Activated naive CD8-positive, alpha-beta T cell treated with anti-CD3 and anti-CD28 coated beads, Interleukin-2, amount 50 U/mL, for 16 hours (primary cell): ENCODE measurements at places on chromosomes 5 and 9.
A peak's percentile ranks its signal among the peaks of the same experiment; 100 is the strongest.

DNA sequence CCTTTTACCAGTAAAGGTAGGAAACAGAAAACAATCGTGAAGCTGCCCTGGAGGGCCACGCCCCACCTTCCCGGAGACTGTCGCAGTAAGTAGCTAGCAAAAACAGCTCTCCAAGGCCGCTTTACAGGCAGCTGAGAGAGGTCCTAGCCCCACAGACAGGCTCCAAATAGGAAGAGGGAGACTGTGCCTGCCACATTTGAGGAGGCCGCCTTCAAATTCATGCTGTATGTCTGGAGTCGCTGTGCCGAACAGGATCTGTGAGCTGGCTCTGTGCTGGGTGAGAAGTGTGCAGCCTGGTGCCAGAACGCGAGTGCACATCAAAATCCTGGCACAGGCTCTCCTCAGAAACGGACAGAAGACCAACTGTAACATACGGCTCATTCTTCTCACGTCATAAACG, 582.2 kb downstream of the CETN3 start:
- DNase-seq, result no peak

GRCh38 chr5:98927989-98928872, 576 bp downstream of the CHD1 start:
- DNase-seq, result no peak

- DNase-seq, result no peak
Observed at GRCh38 chr5:146671561-146672295, 155.7 kb upstream of the GPR151 start.

DNA sequence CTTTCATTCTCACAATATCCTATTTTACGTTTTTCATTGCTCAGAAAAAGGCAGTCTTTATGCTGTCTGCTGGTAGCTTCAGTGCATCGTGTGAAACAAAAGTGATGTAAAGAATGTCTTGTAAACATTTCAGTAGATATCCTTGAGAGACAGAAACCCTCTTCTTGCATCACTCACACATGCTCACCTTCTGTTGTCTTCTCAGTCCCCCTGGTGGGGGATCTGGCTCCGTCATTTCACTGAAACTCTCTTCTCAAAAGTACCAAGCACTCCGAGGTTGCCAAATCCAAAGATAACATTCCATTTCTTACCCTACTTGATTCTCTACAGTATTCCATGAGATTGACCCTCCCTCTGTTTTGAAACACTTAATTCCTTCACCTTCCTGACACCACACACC, 46.1 kb upstream of the PCA3 start:
- DNase-seq, result no peak

DNA sequence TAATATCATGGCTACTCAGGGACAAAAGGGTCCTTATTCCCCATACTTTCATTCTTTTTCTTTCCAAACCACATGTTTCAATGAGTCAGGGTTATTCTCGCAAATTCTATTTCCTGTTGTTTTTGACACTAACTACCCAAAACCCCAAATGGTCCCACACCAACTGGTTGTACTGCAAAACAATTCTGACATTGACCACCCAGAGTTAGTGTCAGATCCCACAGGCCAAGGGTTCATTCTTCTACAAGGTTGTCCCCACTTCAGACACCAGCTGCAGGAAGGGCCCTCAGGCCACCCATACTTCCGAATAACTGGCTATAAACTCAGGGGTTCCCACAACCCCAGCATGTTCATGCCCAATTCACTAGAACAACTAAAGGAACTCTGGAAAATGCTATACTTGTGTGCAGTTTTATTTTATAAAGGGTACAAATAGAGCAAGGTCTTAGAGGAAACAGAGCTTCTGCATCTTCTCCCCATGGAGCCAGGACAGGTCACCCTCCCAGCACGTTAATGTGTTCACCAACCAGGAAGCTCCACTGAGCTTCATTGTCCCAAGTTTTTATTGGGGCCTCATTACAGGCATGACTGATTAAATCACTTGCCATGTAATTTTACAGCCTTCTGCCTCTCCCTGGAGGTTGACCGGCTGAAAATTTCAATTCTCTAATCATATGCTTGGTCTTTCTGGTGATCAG, 334.8 kb downstream of the DRD1 start:
- DNase-seq, result no peak

DNA sequence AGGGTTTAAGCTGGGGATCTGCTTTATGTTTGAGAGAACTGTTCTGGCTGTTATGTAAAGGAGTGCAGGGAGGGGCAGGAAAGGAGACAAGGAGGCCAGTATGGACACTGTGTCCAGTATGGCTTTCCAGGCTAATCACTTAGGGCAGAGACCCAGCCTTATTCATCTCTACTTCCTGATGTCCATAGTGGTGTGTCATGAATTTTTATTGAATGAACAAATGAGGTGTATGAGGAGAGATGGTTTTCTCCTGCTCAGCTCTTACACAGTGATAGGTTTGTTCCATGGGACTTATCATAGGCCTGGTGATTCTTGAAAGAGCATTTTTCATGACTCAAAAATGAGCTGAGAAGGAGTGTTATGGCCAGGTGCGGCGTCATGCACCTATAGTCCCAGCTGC, 20.5 kb upstream of the FGFR4 start:
- no peak for DNase-seq

- no peak for DNase-seq
Observed at GRCh38 chr5:133480866-133481265, 131.5 kb downstream of the FSTL4 start.

DNA sequence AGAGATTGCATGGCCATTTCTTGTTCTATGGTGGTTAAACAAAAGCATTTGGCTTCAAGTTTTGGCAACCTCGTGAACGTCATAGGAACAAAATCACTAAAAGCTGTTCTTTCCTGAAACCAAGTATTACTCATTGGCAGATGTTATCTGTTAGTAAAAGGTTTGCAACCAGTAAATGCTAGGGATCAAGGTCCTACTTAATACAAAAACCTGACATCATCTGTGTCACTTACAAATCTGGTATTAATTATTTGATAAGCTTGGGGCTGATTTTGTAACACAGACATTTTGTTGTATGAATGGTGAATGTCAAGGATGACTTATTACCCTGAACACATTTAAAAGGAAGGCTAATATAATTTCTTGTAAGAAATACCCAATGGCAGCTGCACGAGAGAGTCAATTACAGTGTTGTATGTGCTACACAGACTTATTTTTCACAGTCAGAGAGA, 486.4 kb upstream of the ZNF608 start:
- DNase-seq, result no peak

- no peak for DNase-seq
Observed at GRCh38 chr9:112035166-112035826, 138.7 kb downstream of the UGCG start.

- no peak for DNase-seq
Observed at GRCh38 chr9:72749276-72749675, 203.6 kb downstream of the ALDH1A1 start.

DNA sequence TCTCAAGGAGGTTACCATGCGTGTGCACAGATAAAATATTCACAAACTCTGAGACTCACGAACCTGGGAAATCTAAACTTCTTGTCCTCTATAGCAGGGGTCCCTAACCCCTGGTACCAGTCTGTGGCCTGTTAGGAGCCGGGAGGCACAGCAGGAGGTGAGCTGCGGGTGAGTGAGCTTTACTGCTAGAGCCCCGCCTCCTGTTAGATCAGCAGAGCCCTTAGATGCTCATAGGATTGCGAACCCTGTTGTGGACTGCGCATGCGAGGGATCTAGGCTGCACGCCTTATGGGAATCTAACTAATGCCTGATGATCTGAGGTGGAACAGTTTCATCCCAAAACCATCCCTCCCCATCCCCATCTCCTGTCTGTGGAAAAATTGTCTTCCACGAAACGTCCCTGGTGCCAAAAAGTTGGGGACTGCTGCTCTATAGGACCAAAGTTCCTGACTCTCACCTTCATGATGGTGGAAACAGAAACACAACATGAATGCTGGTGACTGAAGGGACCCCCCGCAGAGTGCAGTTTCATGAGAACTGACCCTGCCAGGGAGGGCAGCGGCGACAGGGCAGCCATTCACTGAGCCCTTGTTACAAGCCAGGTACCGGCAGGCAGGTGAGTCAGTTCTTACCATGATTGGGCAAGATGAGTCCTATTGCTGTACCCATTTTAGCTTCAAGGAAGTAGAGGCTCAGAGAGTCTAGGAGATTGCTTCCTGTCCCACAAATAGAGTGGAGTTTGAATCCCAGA, 181.9 kb downstream of the RGS3 start:
- DNase-seq, result no peak

DNA sequence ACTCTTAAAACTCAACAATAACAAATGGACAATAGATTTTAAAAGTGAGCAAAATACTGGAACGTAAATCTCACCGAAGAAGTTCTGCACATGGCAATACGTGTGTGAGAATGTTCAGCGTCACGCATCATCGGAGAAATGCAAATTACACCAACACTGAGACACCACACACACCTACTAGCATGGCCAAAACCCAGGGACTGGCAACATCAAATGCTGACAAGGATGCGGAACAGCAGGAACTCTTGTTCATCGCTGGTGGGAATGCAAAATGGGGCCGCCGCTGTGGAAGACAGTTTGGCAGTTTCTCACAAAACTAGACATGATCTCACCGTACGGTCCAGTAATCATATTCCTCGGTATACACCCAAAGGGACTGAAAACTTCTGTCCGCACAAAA, 21.6 kb upstream of the CLPTM1L start:
- DNase-seq, result no peak

GRCh38 chr5:178307267-178308045, 74.9 kb upstream of the PHYKPL start:
- DNase-seq, result no peak

GRCh38 chr5:92418341-92418740, 1035.2 kb upstream of the ARRDC3 start:
- no peak for DNase-seq

GRCh38 chr5:56279979-56280378, 46.8 kb upstream of the ANKRD55 start:
- no peak for DNase-seq

- no peak for DNase-seq
Observed at GRCh38 chr5:2260211-2261003, 377.7 kb upstream of the IRX4 start.

- DNase-seq, result peak; percentile 13
Observed at GRCh38 chr9:84296146-84296843, 44.3 kb downstream of the SLC28A3 start.

DNA sequence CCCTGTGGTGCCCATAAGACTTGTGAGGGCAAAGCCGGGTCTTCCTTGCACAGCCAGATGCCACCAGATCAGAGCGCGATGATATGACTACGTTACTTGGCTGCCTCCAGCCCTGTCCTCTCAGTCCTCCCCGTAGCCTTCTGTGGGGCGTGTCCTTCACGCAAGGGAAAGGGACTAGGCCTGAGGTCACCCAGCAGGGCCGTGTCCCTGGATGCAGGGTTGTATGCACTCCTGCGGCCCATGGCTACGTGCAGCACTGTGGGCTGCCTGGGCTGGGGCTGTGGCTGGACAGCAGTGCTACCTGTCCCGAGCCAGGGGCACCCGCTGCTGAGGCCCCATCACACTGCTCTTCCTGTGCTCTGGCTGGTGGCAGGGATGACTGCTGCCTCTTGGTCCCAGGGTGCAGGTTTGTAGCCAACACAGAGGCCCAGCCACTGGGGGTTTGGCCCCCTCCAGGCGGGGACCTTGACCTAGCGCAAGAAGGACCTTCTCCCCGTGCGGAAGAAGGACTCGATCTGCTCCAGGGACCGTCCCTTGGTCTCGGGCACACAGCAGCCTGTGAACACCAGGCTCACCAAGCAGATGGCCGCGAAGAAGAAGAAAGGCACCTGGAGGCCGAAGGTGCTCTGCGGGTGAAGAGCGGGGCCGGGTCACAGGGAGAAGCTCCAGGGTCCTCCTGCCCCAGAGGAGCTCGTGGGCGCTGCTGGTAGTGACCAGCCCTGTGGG, 7.2 kb downstream of the SLC2A6 start:
- DNase-seq, result no peak

GRCh38 chr9:137116728-137117127, 2.2 kb upstream of the DPP7 start:
- no peak for DNase-seq

- no peak for DNase-seq
Observed at GRCh38 chr5:166281433-166281832, 2010.0 kb upstream of the WWC1 start.

DNA sequence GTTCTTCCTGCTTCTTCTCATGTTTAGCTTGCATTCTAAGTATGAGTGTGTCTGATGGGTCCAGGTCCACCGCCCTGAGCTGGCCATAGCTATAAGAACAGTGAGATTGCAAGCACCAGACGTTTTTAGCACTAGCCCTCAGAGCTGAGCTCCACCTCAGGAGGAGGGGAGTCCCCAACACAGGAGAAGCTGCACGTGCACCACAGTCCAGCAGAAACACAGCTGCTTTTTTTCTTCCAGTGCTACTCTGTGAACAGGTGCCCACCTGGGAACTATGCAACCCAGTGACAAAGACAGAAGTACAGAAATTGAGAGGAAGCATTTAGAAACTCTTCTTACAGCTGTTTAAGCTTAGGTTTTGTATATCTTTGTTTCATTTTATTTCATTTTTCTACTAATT, 299.4 kb downstream of the MARCHF11 start:
- DNase-seq, result no peak

GRCh38 chr9:120369608-120370220, 210.3 kb downstream of the CDK5RAP2 start:
- no peak for DNase-seq

GRCh38 chr9:120873512-120873911, 3.5 kb downstream of the PHF19 start:
- no peak for DNase-seq

DNA sequence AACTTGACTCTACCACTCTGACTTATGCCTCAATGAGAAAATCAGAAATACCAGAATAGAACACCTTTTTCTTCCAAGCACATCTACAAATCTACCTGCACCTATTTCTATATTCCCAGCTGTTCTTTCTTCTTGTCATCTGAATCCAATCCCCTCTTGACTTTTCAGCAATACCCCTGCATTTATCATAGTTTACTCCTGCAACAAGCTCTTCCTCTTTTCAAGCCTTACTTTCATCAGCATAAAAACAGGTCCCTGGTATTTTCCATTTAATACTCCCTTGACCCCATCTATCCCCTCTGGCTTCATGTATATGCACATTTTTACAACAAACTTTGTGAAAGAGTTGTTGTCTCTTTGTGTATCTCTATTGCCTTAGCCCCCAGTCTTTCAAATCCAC, 3.1 kb downstream of the GEMIN5 start:
- DNase-seq, result no peak
